ENCODE measurements at places on chromosomes 16 and 17.
A peak's percentile ranks its signal among the peaks of the same experiment; 100 is the strongest.

GRCh38 chr17:45170931-45171337 is 9.3 kb downstream of the HEXIM2 start:
- no peak for DNase-seq

DNA sequence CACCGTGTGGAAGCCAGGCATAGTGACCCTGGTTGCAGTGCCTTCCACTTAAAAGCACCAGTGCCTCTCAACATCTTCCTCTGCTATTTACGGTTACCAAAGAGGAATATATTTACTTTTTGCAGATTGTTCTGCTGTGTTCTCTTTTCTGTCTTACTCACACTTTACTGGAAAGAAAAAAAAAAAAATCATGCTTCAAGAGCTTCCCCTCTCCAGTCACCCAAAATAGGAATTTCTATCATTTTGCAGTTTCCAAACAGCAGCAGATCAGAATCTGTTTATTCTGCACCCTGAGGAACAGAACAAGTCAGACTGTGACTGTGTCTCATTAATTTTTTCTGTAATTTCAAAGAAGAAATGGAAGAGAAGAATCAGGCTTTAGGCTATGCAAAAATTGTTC is 96.1 kb downstream of the KCNJ2 start:
- DNase-seq, result no peak

DNA sequence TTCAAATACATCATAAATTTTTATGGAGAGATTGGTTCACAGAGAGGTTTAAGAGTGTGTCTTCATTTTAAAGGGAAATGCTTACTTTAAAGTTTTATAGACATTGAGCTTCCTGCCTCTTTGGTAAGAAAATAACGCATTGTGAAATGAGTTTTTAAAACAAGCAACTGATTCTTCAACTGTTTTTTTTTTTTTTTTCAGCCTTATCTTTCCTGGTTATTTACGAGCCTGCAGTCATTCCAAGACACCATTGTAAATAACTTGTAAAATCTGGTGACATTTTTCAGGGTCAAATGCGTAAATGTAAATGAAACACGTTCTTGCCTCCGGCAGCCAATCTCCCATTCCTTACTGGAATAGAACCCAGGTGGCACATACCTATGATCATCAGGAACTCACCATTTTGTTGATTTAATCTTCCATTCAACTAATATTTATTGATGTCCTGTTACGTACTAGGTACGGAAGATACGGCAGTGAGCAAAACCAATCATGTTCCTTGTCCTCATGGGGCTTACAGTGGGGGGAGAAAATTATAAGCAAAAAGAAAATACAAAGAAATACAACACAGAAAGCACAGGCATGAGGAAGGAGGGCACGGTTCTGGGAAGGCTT is 33.2 kb upstream of the CDYL2 start:
- no peak for DNase-seq

- no peak for DNase-seq
Observed at GRCh38 chr17:80428363-80428762, 13.4 kb downstream of the ENDOV start.

- no peak for DNase-seq
Observed at GRCh38 chr17:19317359-19318095, 45.0 kb downstream of the B9D1 start.

- no peak for DNase-seq
Observed at GRCh38 chr17:7613769-7614424, 800 bp downstream of the FXR2 start.

GRCh38 chr16:85687651-85688471 is 893 bp downstream of the GINS2 start:
- no peak for DNase-seq

DNA sequence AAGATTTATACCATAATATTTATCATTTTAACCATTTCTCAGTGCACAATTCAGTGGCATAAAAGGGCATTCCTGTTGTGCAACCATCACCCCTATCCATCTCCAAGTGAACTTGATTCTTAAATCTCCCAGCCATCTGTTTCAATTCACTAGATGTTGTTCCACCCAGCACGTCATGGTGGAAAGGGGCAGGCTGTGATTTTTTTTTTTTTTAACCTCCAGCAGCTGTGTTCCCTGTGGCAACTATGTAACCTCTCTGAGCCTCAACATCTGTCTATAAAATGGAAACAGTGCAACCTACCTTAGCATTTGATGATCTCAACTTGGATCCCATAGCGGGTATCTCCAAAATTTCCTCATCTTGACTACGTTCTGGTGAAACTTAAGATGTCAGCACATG is 604.5 kb downstream of the WWOX start:
- no peak for DNase-seq

- DNase-seq, result no peak
Observed at GRCh38 chr17:10205549-10206185, 7.3 kb upstream of the GAS7 start.

DNA sequence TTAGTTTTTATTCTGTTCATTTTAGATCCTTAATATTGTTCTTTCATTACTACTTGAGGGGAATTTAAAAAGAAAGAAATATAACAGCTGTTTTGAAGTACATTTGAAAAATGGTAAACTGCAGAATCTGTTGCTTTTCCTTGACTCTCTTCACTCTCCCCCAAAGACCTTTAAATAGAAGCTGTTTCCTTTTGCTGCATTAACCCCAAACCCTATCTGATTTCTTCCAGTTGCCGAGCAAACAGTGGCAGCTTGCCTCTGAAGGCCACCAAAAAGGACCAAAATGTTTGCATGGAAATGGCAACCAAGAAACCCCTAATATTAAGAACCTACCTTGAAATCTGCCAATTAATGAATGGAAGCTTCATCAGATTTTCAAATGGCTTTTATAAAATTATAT is 37.1 kb downstream of the PRKCA start:
- DNase-seq, result no peak

DNA sequence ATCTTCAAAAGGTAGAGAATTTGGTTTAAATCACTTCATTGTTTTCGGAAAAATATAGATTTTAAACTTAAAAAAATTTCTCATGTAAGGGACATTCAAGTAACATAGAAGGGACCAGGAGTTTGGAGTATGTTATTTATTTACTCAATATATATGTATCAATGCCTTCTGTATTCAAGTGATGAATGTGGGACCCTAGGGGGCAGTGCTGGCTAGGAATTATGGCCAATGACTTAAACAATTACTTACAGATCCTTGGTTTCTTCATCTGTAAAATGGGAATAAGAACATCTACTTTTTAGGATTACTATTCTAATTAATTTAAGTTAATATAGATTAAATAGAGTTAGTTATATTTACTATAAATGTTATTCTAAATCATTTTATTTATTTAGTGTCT is 886.3 kb upstream of the RBFOX1 start:
- DNase-seq, result no peak

DNA sequence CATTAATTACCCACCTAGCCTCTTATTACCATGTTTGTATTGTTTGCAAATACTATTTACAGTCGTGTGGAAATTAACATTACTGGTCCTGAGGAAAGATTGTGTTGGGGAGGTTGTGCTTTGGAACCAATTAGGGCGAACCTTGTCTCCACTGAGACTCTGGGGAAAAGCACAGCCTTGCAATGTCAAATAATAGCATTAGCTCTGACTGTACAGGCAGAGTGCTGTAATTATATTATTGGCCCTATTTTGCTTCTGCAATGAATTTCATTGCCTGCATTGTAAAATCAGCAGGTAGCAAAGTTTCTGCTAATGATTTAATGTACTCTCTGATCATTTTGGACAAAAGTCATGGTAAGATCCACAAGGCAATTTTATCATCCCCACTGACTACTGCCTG is 97.0 kb downstream of the WWOX start:
- no peak for DNase-seq

DNA sequence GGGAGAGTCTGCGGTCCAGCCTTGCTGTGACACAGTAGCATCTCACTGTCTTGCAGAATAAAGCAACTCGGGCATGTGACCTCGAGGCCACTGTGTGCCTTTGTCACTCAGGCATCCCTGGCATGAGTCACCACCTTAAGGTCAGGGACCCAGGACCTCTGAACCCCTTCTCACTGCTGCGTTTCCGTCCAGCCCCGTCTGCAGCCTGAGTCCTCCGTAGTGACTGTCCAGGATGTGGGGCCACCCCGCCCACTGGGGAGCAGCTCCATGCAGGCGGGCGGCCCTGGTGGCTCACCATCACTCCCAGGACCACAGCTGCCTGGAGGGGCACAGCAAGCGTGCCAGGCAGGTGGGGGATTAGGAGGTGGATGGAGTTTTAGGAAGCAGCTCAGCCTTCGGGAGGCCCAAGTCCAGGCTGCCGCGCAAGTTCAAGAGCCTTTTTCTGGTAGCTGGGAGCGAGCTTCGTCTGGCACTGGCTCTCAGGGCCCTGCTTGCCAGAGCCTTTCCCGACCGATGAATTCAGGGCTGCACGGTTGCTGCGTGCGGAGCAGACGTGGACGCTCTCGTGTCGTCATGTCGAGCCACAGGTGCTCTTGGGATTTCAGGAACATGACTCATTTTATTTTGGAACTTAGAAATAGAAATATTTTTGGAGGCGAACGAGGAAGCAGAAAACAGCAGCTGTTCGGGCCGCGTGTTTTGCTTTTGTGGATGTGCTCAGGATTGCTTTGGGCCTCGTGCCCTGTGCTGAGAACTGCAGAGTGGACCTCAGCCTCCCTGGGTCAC is 16.8 kb downstream of the KCTD5 start:
- no peak for DNase-seq

- DNase-seq, result no peak
Observed at GRCh38 chr17:67056746-67057490, 12.6 kb downstream of the CACNG1 start.

- no peak for DNase-seq
Observed at GRCh38 chr17:27283060-27283459, 10.9 kb upstream of the WSB1 start.

- DNase-seq, result no peak
Observed at GRCh38 chr16:87463722-87464690, 28.8 kb downstream of the ZCCHC14 start.

- DNase-seq, result no peak
Observed at GRCh38 chr17:41505007-41505808, at the start of gene KRT13. TSS of gene KRT13 (minus strand) at chr17:41505612. CDS start at chr17:41505550, 62 bp downstream.

DNA sequence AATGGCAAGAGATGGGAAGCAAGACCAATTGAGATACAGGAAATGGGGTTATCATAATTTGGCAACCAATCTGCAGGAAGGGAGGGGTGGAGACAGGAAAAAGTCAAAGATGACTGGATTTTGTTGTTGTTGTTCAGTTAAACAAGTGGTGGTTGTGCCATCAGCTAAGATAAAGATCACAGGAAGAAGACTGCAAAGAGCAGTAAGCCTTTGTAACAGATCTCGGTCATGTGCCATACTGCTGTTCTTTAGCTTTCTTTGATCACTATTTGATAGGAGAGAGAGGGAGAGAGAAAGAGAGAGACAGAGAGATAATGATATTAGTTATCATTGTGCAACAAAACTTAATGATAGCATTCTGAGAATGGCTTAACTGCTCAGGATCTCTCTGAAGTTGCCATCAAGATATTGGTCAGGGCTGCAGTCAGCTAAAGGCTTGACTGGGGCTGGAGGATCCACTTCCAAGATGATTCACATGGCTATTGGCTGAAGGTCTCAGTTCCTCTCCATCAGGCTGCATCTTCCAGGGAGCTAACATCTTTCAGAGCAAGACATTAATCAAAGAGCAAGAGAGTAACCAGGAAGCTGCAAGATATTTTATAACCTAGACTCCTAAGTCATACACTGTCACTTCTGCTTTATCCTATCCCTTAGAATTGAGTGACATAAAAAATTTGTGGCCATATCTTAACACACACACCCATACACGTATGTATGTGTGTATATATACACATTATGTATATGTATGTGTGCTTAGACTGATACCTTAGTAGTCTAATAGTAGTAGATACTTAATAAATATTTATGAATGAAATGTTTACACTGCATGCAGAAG is 405.0 kb downstream of the SHISA9 start:
- DNase-seq, result no peak

DNA sequence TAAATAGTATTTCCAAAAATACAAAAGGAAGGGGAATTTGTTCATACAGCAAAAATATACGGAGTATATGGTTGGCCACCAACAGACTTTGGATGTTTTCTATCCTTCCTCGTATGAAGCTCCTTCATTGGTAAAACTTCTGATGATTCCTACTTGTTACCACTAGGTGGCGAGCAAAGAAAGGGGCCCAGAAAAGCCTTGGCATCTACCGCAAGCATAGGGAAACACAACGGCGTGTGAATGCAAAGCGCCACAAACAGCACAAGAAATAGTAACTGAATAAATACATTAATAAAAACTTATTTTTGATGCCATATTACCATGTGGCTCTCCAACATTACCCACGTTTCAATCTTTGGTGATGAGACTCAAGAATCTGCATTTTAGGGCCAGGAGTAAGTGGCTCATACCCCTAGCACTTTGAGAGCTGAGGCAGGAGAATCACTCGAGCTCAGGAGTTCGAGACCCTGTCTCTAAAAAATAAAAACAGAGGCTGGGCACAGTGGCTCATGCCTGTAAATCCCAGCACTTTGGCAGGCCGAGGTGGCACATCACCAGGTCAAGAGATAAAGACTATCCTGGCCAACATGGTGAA is 34.5 kb downstream of the YWHAE start:
- peak; percentile 5 for DNase-seq

GRCh38 chr17:34713687-34714086 is 134.3 kb downstream of the TMEM132E start:
- DNase-seq, result no peak

DNA sequence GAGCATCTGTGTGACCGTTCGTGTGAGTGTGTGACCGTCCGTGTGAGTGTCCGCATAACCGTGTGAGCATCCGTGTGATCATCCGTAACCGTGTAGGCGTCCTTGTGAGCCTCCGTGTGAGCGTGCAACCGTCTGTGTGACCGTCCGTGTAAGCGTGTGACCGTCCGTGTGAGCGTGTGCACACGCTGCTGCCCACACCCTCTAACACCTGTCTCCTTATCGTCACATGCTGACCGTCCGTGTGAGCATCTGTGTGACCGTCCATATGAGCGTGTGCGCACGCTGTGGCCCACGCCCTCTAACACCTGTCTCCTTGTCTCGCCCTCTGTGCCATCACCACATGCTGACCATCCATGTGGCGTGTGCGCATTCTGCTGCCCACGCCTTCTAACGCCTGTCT is 31.1 kb downstream of the NME3 start:
- DNase-seq, result no peak

GRCh38 chr16:84413244-84414004 is 45.1 kb downstream of the ATP2C2 start:
- no peak for DNase-seq

- DNase-seq, result no peak
Observed at GRCh38 chr17:70109497-70109896, 34.5 kb downstream of the KCNJ16 start.

Data from DMS79 (cell line).